ENCODE measurements at places on chromosomes 5 and 9.

DNA sequence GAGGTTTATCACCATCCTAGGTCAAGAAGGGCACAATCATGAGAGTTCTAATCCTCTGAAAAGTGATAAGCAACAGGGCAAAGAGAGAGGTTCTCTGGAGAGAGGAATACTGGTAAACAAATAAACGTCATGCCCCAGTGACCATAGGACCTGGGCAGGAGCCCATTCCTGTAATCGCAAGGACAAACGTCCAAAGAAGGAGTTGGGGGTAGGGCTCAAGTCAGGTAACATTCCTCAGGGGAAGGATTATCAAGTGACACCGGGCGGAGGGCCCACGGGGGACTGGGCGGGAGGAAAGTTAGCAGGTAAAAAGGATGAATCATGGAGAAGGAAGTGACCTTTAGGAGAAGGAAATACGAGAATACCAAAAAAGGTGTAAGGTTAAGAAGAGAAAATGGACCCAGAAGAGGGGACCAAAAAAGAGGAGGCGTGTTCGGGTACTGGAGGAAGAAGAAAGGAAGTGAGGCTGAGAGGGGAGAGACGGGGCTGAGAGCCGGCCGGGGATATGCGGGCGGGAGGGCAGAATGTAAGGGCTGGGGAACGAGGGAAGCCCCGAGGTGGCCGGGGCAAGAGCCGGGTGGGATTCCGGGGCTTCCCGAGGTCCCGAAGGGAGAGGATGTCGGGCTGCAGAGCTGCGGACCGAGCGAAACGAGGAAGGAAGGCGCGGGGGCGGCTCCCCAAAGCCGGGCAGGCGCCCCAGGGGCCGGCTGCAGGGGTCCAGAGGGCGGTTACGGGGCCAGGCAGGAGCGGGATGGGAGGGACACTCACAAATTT is 583 bp downstream of the DIAPH1 start:
- DNase-seq = peak; percentile 74

GRCh38 chr5:55146543-55147151 is 13.3 kb upstream of the GPX8 start:
- peak; percentile 74 for DNase-seq

DNA sequence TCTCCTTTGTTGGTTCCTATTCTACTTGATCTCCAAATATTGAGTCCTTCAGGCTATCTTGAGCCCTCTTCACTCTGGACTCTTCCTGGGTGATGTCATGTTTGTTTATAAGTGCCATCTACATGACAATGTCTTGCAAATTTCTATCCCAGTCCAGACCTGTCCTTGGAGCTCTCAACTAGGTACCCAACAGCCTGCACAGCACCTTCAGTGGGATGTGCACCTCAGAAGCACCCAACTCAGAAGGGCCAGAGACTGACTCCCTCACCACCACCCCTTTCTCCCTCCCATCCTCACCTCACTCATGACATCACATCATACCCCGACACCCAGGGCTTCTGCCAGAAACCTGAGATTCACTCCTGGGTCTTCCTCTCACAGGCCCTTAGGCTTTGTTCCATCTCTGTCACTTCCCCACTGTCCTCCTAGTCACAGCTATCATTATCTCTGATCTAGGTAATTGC is 14.4 kb downstream of the TXN start:
- DNase-seq = no peak

- no peak for DNase-seq
Measured at GRCh38 chr9:34556949-34557348, 32.6 kb downstream of the CNTFR start.

GRCh38 chr5:96876292-96876850 is at the start of gene ERAP2:
Gene ERAP2 (plus strand): TSS chr5:96876500. CDS start chr5:96879686, 3,186 bp downstream.
- DNase-seq = peak; percentile 76

- DNase-seq = no peak
Measured at GRCh38 chr9:13896047-13896446, 417.9 kb downstream of the NFIB start.

- no peak for DNase-seq
Measured at GRCh38 chr9:133919253-133920115, 72.6 kb downstream of the VAV2 start.

GRCh38 chr9:96874947-96875460 is 20.7 kb upstream of the ZNF782 start:
- peak; percentile 45 for DNase-seq

GRCh38 chr5:145803112-145804004 is 31.8 kb downstream of the PRELID2 start:
- DNase-seq = no peak

- no peak for DNase-seq
Measured at GRCh38 chr5:169229342-169229892, 71.5 kb downstream of the SLIT3 start.

DNA sequence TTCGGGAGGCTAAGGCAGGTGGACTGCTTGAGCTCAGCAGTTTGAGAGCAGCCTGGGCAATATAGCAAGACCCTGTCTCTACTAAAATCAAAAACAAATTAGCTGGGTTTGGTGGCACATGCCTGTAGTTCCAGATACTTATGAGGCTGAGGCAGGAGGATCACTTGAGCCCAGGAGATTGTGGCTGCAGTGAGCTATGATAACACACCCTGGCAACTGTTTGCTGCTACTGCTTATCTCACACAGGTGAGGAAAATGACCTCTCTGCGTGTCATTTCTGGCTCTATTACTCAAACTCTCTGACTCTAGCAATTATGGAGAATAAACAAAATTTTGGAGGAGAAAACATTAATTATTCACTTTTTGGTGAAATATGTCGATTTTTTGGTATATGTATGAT is 45.3 kb upstream of the TMC1 start:
- DNase-seq = no peak

DNA sequence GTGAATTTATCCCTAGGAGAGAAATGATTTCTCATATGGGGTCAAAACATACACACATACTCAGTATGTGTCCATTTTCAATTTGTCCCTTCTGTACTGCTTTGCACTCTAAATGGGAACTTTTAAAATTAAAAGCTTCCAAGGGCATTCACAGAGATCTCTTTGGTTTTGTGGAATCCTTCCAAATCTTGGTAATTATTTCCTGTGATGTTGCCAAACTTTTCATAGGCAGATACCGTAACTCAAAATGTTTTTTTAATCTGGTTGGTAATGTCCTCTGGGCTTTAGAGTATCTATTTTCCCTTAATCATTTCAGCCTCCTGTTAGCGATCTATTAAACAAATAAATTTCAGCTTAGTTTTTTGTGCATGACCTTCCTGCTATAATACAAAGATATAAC is 282.4 kb downstream of the ARHGEF28 start:
- DNase-seq = no peak

DNA sequence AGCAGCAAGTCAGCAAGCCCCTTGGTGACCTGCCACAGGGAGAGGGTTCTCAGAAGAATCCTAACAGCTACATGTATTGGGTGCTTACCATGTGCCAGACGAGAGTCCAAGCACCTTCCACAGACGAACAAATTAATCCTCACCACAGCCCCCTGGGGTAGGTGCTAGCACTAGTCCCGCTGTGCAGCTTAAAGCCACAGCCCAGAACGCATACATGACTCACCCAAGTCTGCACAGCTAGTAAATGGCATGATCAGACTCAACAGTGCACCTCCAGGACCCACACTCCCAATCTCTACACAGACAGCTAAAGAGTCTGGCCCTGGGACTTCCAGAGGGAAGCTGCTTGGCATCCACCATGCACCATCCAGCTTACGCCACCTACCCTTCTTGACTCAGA is 111.5 kb downstream of the PAX5 start:
- no peak for DNase-seq

GRCh38 chr5:14215901-14216300 is 72.8 kb downstream of the TRIO start:
- no peak for DNase-seq

DNA sequence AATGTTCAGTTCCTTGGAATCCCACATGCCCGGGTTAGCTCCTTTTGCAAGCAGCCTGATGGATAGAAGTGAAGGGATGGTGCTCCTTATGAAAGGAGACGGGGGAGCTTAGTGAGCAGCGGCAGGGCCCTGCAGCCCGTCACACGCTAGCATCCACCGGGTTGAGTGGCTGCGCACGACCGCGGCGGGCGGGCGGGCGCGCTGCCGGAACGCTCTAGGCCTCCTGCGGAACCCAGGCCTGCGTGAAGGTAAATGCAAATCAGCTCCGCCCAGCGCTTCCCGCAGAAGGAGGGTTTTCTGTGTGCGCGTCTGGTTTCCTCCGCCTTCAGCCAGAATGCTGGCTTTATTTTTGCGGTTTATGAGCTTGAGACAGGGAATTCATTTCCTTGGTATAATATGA is 19.8 kb downstream of the IL12B start:
- DNase-seq = peak; percentile 70

DNA sequence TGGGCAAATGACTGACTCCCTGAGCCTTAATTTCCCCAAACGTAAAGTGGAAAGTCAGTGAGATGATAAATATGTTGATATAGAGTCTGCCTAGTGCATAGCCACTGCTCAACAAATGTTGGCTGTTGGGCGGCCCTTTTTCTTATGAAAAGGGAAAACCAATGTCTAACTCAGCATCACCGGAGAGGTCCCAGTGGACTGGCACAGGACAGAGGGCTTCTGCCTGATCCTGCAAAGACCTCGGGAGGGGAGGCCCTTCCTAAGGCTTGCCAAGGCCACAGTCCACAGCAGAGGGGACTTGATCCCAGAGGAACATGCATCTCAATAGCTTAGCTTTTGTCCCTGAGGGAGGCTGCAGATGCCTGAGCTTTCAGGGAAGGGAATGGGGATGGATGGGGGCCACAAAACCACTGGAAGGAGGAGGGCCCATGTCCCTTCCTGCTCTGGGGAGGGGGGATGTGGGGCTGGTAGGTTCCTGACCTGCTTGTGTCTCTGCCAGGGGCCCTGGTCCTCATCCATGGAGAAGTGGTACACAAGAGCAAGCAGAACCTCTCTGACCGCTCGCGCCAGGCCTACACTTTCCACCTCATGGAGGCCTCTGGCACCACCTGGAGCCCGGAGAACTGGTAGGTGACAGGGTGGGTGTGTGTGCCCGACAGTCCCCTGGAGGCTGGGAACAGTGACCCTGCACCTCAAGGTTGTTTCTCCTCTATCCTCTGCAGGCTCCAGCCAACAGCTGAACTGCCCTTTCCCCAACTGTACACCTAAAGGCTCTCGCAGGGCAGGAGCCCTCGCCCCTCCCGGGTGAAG is 6.3 kb downstream of the DOLK start:
- DNase-seq = no peak

- DNase-seq = no peak
Measured at GRCh38 chr5:115480271-115480670, 64.3 kb downstream of the FEM1C start.

DNA sequence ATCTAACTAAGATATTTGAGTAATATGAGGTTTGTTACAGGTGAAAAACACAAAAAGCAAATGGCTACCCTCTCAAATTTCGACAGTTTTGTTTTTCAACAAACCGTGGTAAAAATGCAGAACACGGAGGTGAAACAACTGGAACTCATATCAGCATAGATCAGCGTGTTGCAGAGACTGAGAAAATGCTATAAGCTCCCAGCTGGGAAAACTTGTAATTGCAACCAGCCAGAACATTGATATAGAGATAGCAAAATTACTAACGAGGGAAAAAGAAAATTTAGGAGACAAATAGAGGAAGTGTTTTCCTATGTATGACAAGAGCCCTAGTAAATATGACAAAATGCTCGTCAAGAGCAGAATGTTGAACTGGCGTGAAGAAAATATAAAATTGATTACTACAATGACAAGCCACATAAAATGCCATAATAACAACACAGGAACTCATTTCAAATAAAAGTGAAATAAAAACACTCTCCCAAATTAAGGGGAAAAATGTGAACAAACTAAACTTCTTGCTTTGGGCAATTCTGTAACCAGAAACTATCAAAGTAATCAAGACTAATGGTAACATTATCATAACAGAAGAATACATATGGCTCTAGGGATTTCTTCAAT is 1989.8 kb downstream of the EFNA5 start:
- DNase-seq = no peak

- DNase-seq = peak; percentile 19
Measured at GRCh38 chr9:121353241-121354061, 16.6 kb downstream of the STOM start.

GRCh38 chr5:3364941-3365340 is 230.7 kb upstream of the IRX1 start:
- no peak for DNase-seq

- DNase-seq = no peak
Measured at GRCh38 chr9:81814794-81815464, 113.3 kb upstream of the SPATA31D4 start.

GRCh38 chr5:123438244-123438643 is 15.0 kb upstream of the CEP120 start:
- DNase-seq = no peak

- no peak for DNase-seq
Measured at GRCh38 chr5:177233206-177233605, 70.3 kb downstream of the RAB24 start.

DNA sequence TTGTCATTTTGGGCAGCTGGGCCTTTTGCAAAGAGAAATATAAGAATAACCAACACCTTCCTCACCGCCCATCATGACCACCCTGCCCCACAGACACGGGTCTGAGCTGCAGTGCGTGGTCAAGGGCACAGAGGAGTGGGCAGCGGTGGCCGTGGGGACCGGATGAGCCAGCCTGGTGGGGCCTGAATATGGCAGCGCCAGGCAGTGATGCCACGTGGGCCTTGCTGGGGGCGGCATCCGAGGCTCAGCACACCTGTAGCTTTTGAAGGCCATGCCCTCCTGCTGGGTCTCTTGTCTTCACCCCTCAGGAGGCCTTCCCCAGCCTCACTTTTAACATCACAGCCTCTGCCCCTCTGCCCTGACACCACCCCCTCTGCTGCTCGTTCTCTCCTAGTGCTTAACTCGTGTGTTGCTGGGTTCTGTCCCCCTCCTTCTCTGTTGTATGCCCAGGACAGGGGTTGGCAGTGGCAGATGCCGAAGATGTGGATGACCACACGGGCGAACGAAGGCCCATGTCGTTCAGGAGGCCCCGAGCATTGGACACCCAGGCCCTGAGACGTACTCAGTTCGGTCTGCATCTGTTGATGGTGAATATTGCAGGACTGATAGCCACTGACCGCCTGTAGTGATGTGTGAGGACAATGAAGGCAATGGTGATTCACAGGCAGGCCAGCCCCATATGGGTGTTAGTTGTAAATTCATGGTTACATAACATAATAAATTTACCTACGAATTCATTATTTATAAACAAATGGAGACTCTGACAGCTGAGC is 46.0 kb downstream of the AHRR start:
- DNase-seq = no peak

- no peak for DNase-seq
Measured at GRCh38 chr5:170290498-170290897, 7.1 kb downstream of the LCP2 start.
